ENCODE measurements at places on chromosomes 2 and 18. TPM values are rescaled to one million over a fixed set of nuclear protein-coding genes. Genes with fewer than 3 reads are reported as not detected.

DNA sequence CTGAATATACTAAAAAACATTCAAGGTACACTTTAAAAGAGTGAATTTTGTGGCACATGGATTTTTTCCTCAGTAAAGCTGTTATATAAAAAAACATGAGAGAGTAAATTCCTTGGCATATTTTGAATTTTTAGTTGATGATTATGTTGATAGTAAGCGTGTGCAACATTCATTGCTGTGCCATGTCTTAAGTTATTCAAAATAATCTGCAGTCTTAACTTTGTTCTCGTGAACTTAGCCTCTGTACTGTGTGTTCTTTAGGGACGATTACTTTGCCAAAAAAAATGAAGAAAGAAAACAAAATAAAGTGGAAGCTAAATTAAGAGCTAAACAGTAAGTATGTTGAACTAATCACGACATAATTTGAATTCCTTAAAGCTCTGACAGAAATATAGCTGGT lies 9.6 kb downstream of the SSB start:
- H3K4me1 ChIP-seq = peaks cover 30% of the 10 kb centered on the region
- H3K27me3 ChIP-seq = no peaks in the 10 kb centered on the region
- peaks cover 40% of the 10 kb centered on the region for H3K36me3 ChIP-seq
- peak overlapping the region; percentile 53 for H3K27ac ChIP-seq

DNA sequence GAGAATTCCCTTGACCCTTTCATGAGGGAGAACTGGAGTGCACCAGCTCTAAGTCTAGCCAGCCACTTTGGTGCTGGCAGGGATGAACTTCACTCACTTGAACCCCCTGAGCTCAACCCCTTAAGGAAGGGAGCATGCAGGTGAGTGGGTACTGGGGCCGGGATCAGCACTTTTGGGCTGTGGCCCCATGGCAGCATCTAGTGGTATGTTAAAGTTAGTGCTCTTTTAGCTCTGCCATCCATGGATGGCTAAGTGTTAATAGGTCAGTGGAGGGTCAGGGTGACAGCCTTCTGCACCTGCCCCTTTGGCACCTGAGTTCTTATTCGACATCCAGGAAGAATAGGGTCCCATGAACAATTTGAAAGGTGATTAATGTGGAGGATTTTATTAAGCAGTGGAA lies 689.0 kb upstream of the FSHR start:
- H3K36me3 ChIP-seq = no peaks in the 10 kb centered on the region
- H3K27ac ChIP-seq = no peak overlapping the region
- no peaks in the 10 kb centered on the region for H3K4me1 ChIP-seq
- no peak for DNase-seq
- H3K27me3 ChIP-seq = no peaks in the 10 kb centered on the region
- H3K4me3 ChIP-seq = no peak overlapping the region

DNA sequence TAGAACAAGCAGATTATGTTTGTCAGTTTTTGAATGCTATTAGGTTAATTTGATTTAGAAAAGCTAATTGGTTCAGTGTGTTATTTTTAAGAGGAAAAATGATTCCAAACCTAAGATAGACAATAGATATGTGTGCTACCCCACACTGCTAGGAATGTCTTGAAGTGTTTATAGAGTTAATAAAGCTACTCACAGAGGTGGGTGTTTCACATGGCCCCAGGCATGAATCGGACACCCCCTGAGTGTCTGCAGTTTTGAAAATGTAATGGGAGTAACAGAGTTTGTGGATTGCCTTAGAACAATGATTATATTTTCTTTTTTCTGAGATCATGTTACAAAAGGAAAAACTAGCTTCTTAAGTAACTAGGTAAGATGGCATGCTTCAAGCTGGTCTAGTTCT lies 348.3 kb downstream of the ADCYAP1 start:
- no peaks in the 10 kb centered on the region for H3K36me3 ChIP-seq
- no peak for DNase-seq
- H3K4me1 ChIP-seq = no peaks in the 10 kb centered on the region
- H3K27ac ChIP-seq = no peak overlapping the region
- H3K4me3 ChIP-seq = no peak overlapping the region

Gene VWA3B
- total RNA-seq = not detected

Gene ACKR3
- 68.9 TPM for total RNA-seq
